GM12878 (cell line): ENCODE measurements at places on chromosomes 7 and 10. TPM values are rescaled to one million over a fixed set of nuclear protein-coding genes. Genes with fewer than 3 reads are reported as not detected.

Gene ACTR1A
- 99.5 and 110 TPM in 2 replicates for polyA plus RNA-seq

Gene TCAF2
- 2.8 and 3.1 TPM in 2 replicates for polyA plus RNA-seq

Gene COMTD1
- 42.1 and 43.5 TPM in 2 replicates for polyA plus RNA-seq

DNA sequence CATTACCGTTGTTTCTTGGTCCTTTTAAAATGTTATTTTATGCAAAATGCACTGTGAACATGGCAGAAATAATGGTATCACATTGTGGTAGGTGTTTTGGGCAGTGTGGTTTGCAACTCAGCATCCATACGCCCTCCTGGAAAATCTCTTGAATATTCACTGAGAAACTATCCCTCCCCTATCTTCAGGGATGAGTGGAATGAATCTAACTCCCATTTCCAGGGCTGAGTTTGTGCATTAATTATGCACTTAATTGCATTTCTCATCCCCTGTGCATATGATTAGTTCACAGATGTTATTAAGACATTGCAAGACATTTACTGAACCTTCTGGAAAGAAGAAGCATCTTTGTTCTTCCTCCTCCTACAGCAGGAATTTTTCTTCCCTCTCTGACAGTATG is 36.5 kb downstream of the CFAP43 start:
- no peak for DNase-seq
- no peaks in the 10 kb centered on the region for H3K27me3 ChIP-seq
- H3K27ac ChIP-seq, result no peak overlapping the region
- H3K36me3 ChIP-seq, result no peaks in the 10 kb centered on the region
- no peak overlapping the region for H3K4me3 ChIP-seq

DNA sequence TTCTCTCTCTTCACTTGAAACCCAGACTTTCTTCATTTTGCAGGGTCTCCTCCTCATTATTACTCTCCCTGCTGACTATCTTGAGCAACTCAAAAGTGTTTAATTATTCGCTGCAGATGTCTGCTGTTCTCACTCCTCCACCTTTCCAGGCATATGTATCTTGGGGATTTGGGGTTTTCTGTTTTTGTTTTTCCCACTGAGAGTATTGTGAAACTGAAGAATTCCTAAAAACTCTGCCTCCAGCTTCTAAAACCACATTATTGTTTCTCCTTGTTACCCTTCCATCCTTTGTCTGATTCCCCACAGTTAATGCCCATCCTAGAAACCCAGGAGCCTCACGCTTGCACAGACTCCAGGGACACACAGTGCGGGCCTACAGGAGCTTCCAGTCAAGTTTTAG is 51.3 kb downstream of the WNT2 start:
- H3K27me3 ChIP-seq, result no peaks in the 10 kb centered on the region
- no peaks in the 10 kb centered on the region for H3K4me1 ChIP-seq
- H3K4me3 ChIP-seq, result no peak overlapping the region
- H3K27ac ChIP-seq, result no peak overlapping the region

- no peaks in the 10 kb centered on the region for H3K36me3 ChIP-seq
- peaks cover 3% of the 10 kb centered on the region; the same call in 1 of the 2 replicates for H3K27me3 ChIP-seq
- H3K4me3 ChIP-seq, result no peak overlapping the region
- no peaks in the 10 kb centered on the region for H3K4me1 ChIP-seq
- no peak overlapping the region for H3K27ac ChIP-seq
Measured at GRCh38 chr10:78865931-78866717, 202.6 kb upstream of the ZMIZ1 start.
